Natural killer cell (primary cell): ENCODE measurements at places on chromosomes 7 and 10. TPM values are rescaled to one million over a fixed set of nuclear protein-coding genes. Genes with fewer than 3 reads are reported as not detected.

The SH2B2 gene
- 2.9 TPM for total RNA-seq

The OPALIN gene
- total RNA-seq = not detected

The TMEM26 gene
- not detected for total RNA-seq

The ABCB1 gene
- total RNA-seq = 62.8 TPM

The ZNF488 gene
- total RNA-seq = not detected

The NAMPT gene
- 414 TPM for total RNA-seq

The GPR15LG gene
- total RNA-seq = not detected

The OR2A12 gene
- total RNA-seq = not detected

The TFR2 gene
- total RNA-seq = 13.8 TPM

The SKAP2 gene
- 26.8 TPM for total RNA-seq

The NANOS1 gene
- total RNA-seq = not detected

The FKBP6 gene
- not detected for total RNA-seq

The NFE2L3 gene
- total RNA-seq = 0.68 TPM

The KCTD7 gene
- 29.3 TPM for total RNA-seq

The OPN1SW gene
- total RNA-seq = not detected

The PIK3AP1 gene
- total RNA-seq = 97.1 TPM

The CHST3 gene
- total RNA-seq = not detected

The AFAP1L2 gene
- 1.3 TPM for total RNA-seq

The ZNF12 gene
- 28.1 TPM for total RNA-seq

The CHN2 gene
- total RNA-seq = 40.6 TPM

The ELN gene
- total RNA-seq = not detected

The FAM131B gene
- 2.3 TPM for total RNA-seq

The PDZD8 gene
- total RNA-seq = 44.5 TPM

The PRKG1 gene
- 0.23 TPM for total RNA-seq

The PILRA gene
- total RNA-seq = 38.8 TPM

The PGAM2 gene
- total RNA-seq = 1.5 TPM

The SFTPA1 gene
- not detected for total RNA-seq

The ADAM22 gene
- total RNA-seq = 3.7 TPM

The HECW1 gene
- not detected for total RNA-seq

The TAS2R3 gene
- 0.79 TPM for total RNA-seq

The ARHGAP22 gene
- total RNA-seq = not detected

The PON1 gene
- not detected for total RNA-seq

The KLF14 gene
- total RNA-seq = not detected

The CHAT gene
- total RNA-seq = not detected

The IQUB gene
- 0.09 TPM for total RNA-seq

The ASB10 gene
- total RNA-seq = not detected

The CRPPA gene
- 4.7 TPM for total RNA-seq

The SLC39A12 gene
- total RNA-seq = not detected

The PRRT4 gene
- 0.42 TPM for total RNA-seq

The HSPA12A gene
- total RNA-seq = not detected

The MYO1G gene
- total RNA-seq = 470 TPM

The FGFBP3 gene
- 2.0 TPM for total RNA-seq

The ADRB1 gene
- total RNA-seq = 2.1 TPM

The EZH2 gene
- 42.7 TPM for total RNA-seq

The CALML3 gene
- not detected for total RNA-seq

The FAM25G gene
- total RNA-seq = not detected

The TMEM176B gene
- not detected for total RNA-seq

The AQP1 gene
- 1.4 TPM for total RNA-seq

The GDF10 gene
- not detected for total RNA-seq

The PTPRN2 gene
- 1.9 TPM for total RNA-seq

The GHRHR gene
- total RNA-seq = not detected

The HOXA11 gene
- total RNA-seq = not detected
